Right lobe of liver (tissue), 6 donors: ENCODE measurements at places on chromosomes 5 and 9. TPM values are rescaled to one million over a fixed set of nuclear protein-coding genes. Genes with fewer than 3 reads are reported as not detected.

DNA sequence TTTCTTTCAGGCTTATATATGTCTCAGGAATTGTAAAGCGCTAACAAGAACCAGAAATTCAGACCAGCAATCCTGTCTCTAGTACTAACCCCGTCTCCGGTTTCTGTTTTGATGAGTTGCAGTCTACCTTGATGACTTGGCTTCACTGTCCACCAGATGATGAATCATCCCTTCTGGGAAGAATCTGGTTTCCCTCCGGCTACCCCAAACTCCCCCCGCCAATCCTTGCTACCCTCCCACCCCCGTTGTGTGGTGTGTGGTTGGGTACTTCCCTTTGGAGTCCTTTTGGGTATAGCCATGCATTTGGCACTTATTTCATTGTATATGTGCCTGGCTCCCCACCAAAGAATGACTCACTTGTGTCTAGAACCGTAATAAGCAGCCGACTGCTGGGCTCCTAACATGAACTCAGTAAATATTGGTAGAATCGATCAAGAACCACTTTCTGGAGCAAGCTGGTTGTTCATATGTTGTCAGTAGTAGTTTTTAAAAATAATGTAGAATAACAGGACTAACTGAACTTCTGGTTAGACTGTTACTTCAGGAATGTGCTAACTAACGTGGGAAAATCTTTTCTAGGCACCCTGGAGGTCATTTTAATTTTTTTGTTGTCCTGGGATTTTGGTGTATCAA is 8.3 kb upstream of the TGFBI start:
- no peaks in the 10 kb centered on the region for H3K36me3 ChIP-seq
- no peaks in the 10 kb centered on the region for H3K27me3 ChIP-seq
- DNase-seq = no peak
- H3K4me1 ChIP-seq = no peaks in the 10 kb centered on the region

The PCDHA11 gene
- total RNA-seq = not detected

The TRIM14 gene
- 28.9 TPM for total RNA-seq

- H3K4me1 ChIP-seq = no peaks in the 10 kb centered on the region
- H3K36me3 ChIP-seq = no peaks in the 10 kb centered on the region
- no peak overlapping the region for H3K4me3 ChIP-seq
- no peak overlapping the region for H3K27ac ChIP-seq
- DNase-seq = no peak
Observed at GRCh38 chr9:81693671-81694378, 4.5 kb upstream of the TLE1 start.

- H3K4me3 ChIP-seq = no peak overlapping the region
- H3K27ac ChIP-seq = no peak overlapping the region
- H3K36me3 ChIP-seq = no peaks in the 10 kb centered on the region
- no peak for DNase-seq
- no peaks in the 10 kb centered on the region for H3K4me1 ChIP-seq
Observed at GRCh38 chr9:38338342-38339018, 54.0 kb upstream of the ALDH1B1 start.

DNA sequence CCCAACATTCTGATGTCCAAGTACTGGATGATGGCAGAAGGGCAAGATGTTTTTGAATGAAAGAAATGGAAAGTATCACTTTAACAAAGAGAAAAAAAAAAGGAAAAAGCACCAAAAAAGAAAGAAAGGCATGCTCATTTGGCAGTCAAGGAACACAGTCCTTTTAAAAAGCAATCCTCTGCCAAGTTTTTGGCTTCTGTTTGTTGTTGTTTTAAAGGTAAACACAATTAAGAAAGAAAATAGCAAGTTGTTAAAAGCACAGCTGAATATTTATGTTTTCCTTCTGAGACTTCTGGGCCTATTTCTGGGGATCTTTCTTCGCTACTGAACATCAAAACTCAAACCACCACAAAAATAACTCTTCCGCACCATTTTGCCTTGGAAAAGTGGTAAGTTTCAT is 162.1 kb downstream of the TRPM3 start:
- no peaks in the 10 kb centered on the region for H3K4me1 ChIP-seq
- H3K27me3 ChIP-seq = no peaks in the 10 kb centered on the region
- no peaks in the 10 kb centered on the region for H3K36me3 ChIP-seq

The RNF145 gene
- total RNA-seq = 20.9 TPM

The ESM1 gene
- not detected for total RNA-seq

GRCh38 chr5:50888751-50889150 is 222.3 kb downstream of the PARP8 start:
- DNase-seq = no peak
- H3K27ac ChIP-seq = no peak overlapping the region
- no peak overlapping the region for H3K4me3 ChIP-seq
- no peaks in the 10 kb centered on the region for H3K27me3 ChIP-seq

The CTNNA1 gene
- total RNA-seq = 121 TPM

GRCh38 chr9:117191504-117192261 is 223.2 kb downstream of the ASTN2 start:
- no peaks in the 10 kb centered on the region for H3K4me1 ChIP-seq
- no peak for DNase-seq
- H3K27me3 ChIP-seq = no peaks in the 10 kb centered on the region
- H3K27ac ChIP-seq = no peak overlapping the region
- H3K4me3 ChIP-seq = no peak overlapping the region

- no peak overlapping the region for H3K27ac ChIP-seq
- no peak overlapping the region for H3K4me3 ChIP-seq
- no peaks in the 10 kb centered on the region for H3K27me3 ChIP-seq
- no peak for DNase-seq
Observed at GRCh38 chr9:115415450-115415849, 297.5 kb upstream of the TNC start.

The FGFR4 gene
- 38.9 TPM for total RNA-seq

- H3K27me3 ChIP-seq = no peaks in the 10 kb centered on the region
- H3K4me3 ChIP-seq = no peak overlapping the region
- H3K36me3 ChIP-seq = no peaks in the 10 kb centered on the region
- H3K4me1 ChIP-seq = peaks cover 4% of the 10 kb centered on the region
- DNase-seq = no peak
Observed at GRCh38 chr9:6902423-6902822, 144.7 kb downstream of the KDM4C start.

The PIP5K1B gene
- total RNA-seq = 0.27 TPM

- H3K36me3 ChIP-seq = no peaks in the 10 kb centered on the region
- H3K27me3 ChIP-seq = no peaks in the 10 kb centered on the region
- H3K4me1 ChIP-seq = no peaks in the 10 kb centered on the region
- DNase-seq = no peak
Observed at GRCh38 chr9:20908461-20908860, 123.0 kb downstream of the HACD4 start.

GRCh38 chr5:7597059-7597642 is 201.2 kb downstream of the ADCY2 start:
- no peak overlapping the region for H3K27ac ChIP-seq
- DNase-seq = no peak
- no peaks in the 10 kb centered on the region for H3K4me1 ChIP-seq
- no peaks in the 10 kb centered on the region for H3K36me3 ChIP-seq
- no peaks in the 10 kb centered on the region for H3K27me3 ChIP-seq

DNA sequence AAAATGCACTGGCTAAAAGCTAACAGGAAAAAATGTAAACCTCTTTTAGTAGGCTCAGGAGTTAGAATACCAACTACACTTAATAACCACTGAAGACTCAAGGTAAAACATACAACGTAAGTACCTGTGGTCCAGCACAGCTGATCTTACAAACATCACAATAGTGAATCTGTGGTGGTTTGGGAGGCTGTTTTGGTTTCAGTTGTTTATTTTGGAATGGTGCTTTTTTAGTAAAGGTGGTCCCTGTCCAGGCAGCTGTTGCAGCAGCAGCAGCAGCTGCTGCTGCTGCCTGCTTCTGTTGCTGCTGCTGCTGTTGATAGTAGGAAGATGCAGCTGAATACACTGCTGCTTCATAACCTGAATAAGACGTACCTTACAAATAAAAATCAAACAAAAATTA is 37.9 kb downstream of the ZFR start:
- no peak for DNase-seq
- H3K4me1 ChIP-seq = no peaks in the 10 kb centered on the region
- H3K27ac ChIP-seq = no peak overlapping the region
- H3K4me3 ChIP-seq = no peak overlapping the region

GRCh38 chr9:126595982-126596381 is 17.7 kb upstream of the LMX1B start:
- H3K27me3 ChIP-seq = no peaks in the 10 kb centered on the region
- H3K27ac ChIP-seq = no peak overlapping the region
- no peak overlapping the region for H3K4me3 ChIP-seq
- DNase-seq = no peak

- no peak overlapping the region for H3K27ac ChIP-seq
- no peak for DNase-seq
- no peaks in the 10 kb centered on the region for H3K27me3 ChIP-seq
- H3K4me1 ChIP-seq = peaks cover 4% of the 10 kb centered on the region
- H3K4me3 ChIP-seq = no peak overlapping the region
- no peaks in the 10 kb centered on the region for H3K36me3 ChIP-seq
Observed at GRCh38 chr5:176614805-176615478, 5.0 kb upstream of the GPRIN1 start.

The PCDHGB2 gene
- 1.1 TPM for total RNA-seq
